Hepatic stellate cell (primary cell): ENCODE measurements at places on chromosomes 11 and 22.

DNA sequence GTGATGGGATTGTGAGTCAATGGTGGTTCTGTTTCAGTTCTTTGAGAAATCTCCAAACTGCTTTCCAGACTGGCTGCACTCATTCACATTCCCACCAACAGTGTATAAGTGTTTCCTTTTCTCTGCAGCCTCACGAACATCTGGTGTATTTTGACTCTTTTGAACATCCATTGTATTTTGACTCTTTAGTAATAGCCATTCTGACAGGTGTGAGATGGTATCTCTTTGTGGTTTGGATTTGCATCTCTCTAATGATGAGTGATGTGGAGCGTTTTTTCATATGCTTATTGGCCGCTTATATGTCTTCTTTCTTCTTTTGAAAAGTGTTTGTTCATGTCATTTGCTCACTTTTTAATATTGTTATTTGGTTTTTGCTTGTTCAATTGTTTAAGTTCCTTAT lies 19.4 kb downstream of the NELL1 start:
- no peak for DNase-seq

DNA sequence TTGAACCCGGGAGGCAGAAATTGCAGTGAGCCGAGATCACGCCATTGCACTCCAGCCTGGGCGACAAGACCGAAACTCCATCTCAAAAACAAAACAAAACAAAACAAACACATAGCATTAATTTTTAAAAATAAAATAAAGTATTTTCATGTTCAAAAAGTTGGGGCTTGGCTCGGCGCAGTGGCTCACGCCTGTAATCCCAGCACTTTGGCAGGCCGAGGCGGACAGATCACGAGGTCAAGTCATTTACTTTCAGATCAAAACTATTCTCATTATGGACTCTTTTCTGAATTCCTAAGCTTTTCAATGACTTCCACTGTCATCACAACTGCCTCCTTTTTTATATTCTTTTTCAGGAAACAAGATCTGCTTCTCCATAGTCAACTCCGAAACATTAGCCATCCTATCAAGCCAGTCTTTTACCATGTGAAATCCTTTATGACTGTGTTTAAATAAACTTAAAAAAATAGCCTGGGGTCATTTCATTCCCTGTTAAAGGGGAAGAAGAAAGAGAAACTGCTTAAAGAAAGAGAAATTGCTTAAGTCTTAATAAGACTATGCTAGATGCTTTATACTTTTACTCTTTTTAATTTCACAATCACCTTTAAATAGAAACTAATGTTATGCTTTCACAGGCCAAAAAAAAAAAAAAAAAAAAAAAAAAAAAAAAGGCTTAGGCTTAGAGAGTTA lies 13.1 kb upstream of the CHRNA10 start:
- no peak for DNase-seq

DNA sequence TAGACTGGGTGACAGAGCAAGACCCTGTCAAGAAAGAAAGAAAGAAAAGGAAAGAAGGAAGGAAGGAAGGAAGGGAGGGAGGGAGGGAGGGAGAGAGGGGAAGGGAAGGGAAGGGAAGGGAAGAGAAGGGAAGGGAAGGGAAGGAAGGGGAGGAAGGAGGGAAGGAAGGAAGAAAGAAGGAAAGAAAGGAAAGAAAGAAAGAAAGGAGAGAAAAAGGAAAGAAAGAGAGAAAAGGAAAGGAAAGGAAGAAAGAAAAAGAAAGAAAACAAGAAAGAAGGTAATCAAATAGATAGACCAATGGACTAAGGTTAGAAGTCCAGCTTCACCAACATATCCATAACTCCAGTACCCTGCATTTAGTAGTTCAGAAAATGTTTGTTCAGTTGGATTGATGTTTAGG lies 18.2 kb upstream of the EMSY start:
- no peak for DNase-seq

DNA sequence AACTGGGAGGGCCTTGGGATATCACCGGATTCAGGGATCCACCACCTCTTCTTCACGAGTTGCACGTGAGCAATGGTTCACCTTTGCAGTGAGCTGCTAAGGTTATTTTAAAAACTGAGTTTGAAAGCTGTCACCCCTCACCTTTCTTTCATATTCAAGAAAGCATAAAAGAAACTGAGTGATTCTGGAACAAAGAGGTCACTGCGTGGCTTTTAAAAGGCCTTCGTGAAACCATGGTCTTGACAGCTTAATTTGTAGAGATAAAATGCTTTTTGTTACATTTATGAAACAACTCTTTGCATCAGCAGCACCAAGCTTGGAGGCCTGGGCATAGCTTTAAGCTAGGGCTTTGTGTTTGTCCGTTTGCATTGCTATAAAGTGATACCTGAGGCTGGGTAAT lies 101.4 kb upstream of the NECTIN1 start:
- no peak for DNase-seq

DNA sequence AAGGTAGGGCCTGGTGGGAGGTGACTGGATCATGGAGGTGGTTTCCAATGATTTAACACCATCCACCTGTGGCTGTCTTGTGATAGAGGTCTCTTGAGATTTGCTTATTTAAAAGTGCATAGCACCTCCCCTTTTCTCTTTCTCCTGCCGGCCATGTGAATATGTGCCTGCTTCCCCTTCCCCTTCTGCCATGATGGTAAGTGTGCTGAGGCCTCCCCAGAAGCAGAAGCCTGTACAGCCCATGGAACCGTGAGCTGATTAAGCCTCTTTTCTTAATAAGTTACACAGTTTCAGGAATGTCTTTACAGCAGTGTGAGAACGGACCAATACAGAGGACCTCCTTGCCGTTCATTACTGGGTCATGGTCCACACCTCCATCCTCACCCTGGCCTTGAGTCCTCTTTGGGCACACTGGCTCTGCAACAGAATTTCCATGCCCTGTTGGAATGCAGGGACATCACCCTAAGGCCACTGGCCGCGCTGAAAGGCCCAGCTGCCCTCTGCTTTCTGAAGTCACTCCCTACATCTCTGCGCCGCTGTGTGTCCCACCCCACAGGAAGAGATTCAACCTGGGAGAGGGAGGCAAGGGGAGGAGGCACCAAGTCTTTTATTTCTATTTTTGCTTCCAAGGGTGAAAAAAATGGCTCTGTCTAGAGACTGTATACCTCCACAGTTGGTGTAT lies 49.0 kb upstream of the DKK3 start:
- no peak for DNase-seq

GRCh38 chr11:27672836-27673464 lies 27.3 kb downstream of the BDNF start:
- no peak for DNase-seq

DNA sequence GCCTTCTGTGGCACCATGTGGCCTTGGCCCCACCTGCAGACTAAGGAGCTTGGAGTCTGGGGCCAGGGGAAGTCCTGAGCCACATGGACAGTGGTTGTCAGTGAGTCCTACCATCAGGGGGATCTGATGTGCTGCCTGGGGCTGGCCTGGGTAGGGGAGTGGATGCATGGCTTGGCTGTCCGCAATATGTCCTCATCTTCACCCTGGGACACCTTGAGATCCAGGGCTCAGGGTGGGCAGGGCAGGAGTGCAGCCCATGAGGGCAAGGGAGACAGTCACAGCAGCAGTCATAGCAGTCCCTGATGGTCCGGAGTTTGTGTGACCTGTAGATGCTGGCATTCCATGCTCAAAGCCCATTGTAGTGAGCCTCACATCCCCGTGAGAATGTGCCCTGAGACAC lies 256.8 kb upstream of the B3GAT1 start:
- DNase-seq = no peak

DNA sequence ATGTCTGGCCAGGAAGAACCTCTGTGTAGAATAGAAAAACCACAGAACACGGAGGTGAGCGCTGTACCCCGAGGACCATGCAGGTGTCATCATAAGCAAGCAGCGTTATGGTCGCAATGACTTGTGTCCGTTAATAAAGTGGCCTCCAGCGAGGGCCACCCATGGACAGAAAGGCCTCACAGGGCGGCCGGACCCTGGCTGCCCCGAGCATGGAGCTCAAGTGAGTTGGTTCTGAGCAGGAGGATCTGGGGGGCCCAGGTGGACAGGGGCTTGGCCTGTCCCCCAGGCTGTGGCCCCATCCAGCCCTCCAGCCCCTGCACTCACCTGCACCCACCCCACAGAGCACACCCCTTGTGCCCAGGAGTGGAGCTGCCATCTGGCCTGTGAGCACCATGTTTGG lies 133.8 kb downstream of the BRD1 start:
- no peak for DNase-seq

DNA sequence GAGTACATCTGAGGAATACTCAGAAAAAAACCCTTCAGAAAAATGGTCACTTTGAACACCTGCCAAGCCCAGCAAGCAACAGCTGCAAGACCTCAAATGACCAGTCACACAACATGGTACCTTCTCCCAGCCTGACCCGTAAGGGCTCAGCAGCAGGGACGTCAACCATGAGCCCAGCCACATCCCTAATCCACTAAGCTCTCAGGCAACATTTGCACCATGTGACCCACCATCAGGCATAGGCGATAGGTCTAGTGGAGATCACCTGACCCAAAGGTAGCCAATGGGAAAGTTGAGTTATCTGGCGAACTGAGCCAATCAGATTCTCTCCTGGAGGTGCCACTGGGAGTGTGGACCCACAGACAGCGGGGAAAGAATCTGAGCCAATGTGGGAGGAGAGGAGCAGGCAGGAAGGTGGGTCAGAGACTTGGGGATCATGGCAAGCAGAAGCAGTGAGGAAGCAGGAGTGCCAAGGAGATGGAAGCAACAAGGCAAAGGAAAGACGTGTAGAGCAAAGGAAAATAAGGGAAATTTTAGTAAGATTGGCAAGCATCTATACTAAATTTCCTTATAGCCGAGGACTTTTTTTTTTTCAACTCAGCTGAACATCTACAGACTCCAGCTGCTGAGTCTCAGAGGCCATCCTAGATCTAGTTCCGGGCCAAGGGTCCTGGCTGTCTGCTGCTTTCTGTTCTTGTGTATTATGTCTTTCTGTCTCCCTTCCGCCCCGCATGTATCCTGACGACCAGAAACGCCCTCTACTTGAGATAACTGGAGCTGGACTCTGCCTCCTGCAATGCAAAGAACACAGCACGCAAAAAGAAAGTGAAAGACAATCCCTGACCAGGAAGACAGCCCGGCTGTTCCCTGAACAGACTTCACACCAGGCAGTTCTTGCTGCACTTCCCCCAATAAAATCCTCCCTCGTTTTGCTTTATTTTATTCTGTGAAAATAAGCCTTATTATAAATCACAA lies 11.0 kb upstream of the PLAAT2 start:
- DNase-seq = peak; percentile 60

GRCh38 chr11:76861490-76861953 lies 804 bp downstream of the ACER3 start:
- DNase-seq = peak; percentile 17

DNA sequence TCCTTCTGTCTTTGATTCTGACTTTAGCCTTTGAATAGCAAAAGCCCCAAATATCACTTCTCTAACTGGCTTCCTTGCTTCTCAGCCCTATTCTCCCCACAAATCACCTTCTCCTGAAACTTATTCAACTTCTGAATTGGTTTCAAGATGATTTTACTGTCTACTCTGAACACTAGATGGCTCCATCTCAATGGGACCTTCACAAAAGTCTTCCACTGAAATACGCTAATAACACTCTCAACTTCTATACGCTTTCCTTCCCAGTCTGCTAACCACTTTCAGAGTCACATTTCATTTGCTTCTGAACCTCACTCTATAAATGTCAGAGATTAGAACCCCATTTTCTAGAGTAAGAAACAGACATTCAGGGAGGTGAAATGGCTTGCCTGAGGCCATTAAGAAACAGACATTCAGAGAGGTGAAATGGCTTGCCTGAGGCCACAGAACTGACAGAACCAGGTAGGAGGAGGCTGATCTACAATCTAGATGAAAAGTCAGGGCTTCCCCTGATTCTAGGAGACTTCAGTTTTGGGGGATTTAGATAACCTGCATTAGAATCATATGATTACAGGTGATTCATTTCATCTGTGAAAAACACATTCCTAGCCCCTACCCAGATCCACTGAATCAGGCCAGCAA lies 20.6 kb downstream of the MORC2 start:
- peak; percentile 45 for DNase-seq

- DNase-seq = no peak
These were observed 546 bp downstream of the DRAP1 start for GRCh38 chr11:65919573-65920371.

DNA sequence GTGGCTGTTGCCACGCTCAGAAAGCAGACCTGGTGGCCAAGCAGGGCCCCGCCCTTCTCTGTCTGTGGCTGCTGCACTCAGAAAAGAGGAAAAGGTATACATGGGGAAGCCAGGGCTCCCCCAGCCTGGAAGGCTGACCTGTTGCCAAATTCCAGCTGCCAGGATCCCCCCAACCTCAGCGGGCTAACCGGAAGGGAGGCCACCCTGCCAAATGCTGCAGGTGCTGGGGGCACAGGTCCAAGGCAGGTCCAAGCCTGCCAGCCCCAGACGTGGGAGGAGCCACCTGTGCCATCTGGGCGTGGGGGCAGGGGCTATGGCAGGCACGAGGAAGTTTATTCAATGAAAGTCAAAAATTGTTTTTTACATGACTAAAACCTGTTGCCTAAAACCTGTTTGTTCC lies 2.6 kb downstream of the NPTXR start:
- DNase-seq = no peak

DNA sequence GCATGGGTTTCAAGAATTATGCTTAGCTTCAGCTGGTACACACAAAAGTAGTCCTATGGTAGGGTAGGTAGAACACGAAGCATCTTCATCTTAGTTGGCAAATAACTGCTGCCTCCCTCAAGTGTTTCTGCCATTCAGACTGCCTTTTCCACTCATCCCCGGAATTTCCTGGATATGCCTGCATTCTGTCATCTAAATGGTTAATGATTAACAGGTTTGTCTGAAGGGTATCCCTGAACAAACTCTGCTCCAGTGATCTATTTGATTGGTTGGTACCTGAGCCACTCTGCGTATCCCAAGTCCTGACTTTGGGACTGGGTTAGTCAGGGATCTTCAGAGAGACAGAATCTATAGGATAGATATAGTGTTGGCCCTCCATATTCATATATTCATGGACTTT lies 272.3 kb upstream of the RAG2 start:
- no peak for DNase-seq

DNA sequence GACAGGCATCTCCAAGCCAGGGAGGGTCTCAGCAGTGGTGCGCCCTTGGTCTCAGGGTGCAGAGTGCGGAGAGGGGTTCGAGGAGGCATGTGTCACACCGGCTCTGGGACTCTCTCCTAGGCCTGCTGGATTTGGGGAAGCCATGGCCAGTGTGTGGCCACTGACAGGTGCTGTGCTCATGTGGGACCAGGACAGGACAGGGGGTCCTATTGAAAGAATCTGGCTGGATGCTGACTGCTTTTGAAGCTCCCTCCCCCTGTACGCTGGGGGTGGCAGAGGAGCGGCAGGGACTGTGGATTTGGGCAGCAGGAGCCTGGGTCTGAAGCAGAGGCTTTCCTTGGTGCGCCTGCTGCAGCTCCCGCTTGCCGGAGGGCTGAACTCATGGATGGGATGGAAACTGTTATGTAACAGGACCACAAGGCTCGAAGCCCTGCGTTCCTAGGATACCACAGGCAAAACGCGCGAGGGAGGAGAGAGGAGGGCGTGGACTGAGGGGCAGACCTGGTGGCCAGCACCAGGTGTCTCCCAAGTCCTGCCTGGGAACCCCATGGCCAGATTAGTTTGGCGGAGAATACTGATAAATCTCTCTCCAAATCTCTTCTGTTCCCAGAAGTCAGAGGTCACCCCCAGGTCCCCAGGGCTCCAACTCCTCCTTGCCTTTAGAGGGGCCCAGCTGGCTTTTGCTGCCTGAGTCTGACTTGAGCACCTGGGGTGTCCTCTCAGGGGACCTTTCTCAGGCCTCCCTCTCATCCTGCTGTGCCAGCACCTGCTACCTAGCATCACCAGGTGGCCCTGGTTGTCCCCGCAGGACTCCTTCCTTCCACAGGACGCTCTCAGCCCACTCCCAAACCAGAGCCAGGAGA lies 13.8 kb upstream of the TEF start:
- DNase-seq = peak; percentile 59

GRCh38 chr11:46208803-46209202 lies 68.7 kb upstream of the CREB3L1 start:
- DNase-seq = no peak

- peak; percentile 62 for DNase-seq
These were observed 37.3 kb upstream of the SLC22A12 start for GRCh38 chr11:64553554-64554201.
